ENCODE measurements at places on chromosomes 2 and 18.

- DNase-seq, result no peak
Observed at GRCh38 chr18:60895181-60895580, 438.0 kb upstream of the CDH20 start.

DNA sequence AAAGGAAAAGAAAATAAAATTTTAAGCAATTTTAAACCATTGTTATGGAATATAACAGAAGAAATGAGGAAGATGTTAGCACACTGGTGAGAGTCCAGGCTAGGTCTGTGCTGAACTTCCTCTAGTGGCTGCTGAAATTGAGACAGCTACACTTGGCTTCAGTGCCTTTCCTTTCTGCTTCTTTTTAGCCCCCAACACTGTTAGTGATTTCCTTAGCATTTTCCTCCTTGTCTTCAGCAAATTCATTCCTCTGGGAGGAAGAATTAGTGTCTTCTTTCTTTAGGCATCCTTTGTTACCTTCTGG lies 47.6 kb downstream of the ITGAV start:
- DNase-seq, result no peak

DNA sequence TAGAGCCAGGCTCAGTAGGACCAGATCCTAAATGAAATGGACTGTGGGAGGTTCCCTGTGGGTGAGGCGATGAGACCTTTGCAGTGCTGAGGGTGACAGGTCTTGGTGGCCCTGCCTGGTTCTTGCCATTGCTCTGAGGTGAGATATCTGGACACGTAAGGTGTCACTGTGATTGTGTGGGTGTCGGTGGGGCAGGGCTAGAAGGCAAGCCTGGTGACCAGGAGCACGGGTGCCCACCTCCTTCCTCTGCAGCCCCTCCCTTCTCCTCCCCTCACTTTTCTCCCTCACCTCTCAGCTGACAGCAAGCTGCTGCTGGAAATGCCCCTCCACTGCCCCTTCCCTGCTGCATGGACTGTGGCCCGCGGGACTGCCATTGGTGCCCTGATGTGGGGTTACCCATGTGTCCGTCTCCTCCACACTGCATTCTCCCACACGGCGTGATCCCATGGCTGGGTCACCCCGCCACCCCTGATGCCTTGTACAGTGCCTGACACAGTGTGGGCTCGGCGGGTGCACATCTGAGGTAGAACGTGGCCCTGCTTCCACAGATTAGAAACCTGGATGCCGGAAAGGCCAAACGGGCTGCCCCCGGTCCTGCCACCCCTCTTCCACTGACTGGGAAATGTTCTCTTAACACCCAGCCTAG lies 55.6 kb upstream of the FOSL2 start:
- no peak for DNase-seq

DNA sequence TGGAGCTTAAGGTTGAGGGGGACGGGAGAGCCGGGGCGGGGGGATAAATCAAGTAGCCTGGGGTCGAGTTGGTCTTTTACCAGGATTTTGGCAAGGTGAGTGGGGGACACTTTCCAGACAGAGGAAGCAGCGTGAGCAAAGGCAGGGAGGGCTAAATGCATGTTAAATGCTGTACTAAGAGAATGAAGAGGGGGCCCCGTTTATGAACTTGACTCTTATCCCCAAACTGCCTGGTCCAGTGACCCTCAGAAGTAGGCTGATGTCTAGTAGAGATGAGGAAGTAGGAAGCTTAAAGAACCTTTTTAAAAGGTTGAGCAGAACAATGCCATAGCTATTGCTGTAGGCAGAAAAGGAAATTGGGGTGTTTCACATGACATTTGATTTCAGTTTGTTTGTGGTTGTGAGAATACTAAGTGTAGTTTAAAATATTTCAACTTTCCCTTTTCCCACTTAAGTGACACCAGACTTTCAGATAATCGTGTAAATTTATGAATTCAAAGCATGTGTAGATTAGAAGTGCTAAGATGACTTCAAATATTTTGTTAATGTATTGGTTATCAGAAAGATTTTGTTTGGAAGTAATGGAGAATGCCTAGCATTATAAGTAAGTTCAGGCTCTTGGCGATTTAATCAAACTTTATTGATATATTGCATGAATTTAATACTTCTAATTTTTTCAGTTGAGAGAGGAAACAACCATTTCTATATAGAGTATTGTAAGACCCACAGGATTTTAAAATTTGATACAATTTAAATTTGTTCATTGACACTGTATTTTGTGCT lies 1.8 kb downstream of the REL start:
- DNase-seq, result peak; percentile 38

- no peak for DNase-seq
Observed at GRCh38 chr18:26003817-26004216, 86.6 kb downstream of the SS18 start.

- DNase-seq, result no peak
Observed at GRCh38 chr2:10355471-10356438, 53.1 kb downstream of the HPCAL1 start.

GRCh38 chr2:129883121-129883520 lies 96.3 kb upstream of the RAB6C start:
- DNase-seq, result no peak

- no peak for DNase-seq
Observed at GRCh38 chr18:72811047-72811446, 56.7 kb downstream of the NETO1 start.

DNA sequence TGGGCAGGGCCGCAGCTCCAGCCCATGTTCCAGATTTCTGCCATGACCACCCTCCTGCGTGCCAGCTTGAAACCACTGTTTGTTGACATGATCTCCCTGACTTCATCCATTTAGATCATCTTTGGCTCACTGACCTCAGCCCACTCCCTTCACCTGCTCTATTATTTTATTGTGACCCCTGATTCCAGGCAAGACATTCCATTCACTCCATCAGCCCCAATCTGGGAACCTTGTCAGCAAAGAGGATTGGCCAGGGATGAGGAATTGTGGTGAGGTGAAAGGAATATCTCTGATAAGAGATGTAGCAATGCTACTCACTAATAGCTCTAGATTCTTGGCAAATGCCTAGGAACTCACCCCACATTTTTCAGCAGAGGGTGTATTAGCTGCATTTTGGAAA lies 174.2 kb downstream of the TMEM247 start:
- no peak for DNase-seq

DNA sequence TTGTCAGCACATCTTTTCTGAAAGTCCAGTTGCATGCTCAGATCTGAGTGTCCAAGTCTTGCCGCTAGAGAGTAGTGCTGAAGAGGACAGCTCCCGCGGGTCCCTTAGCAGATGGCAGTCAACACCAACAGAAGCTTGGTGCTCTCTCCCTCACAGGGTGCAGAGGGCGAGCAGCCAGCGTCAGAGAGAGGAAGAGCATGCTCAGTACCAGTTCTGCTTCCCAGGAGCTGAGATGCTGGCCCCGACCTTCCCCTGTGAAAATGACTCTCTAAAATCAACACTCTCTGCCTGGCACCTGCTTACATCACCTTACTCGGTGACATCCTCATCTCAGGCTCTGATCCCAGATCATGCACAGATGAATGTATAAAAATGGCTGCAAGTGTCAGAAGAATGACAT lies 86.0 kb upstream of the TWIST2 start:
- no peak for DNase-seq
